ENCODE measurements at places on chromosomes 12 and 14.

DNA sequence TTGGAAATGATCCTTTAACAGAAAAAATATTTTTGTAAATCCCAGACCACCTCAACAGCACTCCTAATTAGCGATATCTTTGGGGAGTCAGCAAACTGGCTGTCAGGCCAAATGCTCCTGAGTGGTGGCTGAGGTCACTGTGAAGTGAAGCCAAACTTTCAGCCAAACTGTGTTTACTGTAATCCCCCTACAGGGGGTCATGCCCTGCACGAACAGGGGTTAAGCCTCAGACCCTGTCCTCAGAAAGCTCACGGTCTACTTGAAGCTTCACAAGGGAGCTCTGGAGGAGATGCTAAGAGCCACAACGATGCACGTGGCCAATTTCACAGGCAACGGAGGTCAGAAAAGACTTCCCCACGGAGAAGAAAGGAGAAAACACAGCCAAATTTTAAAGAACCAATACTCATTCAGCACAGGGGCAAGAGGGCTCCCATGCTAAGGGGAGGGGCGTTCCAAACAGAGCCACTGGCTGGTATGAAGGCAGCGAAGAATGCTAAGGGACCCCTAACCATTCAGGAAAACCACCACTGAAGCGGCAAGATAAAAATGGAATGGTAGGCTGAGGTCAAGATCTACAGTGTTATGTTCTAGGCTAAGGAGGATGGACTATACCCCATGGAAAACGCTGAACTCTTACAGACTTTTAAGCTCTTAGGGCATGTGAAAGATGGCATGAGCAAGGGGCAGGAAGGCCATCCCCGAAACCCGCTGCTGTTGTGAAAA is 105.4 kb downstream of the ITPR2 start:
- DNase-seq = no peak

GRCh38 chr12:94889445-94890210 is 113.9 kb downstream of the NDUFA12 start:
- no peak for DNase-seq

GRCh38 chr14:70189456-70190077 is 816 bp upstream of the SLC8A3 start:
- DNase-seq = peak; percentile 19

- no peak for DNase-seq
Observed at GRCh38 chr12:7151532-7151931, 21.4 kb downstream of the CLSTN3 start.

DNA sequence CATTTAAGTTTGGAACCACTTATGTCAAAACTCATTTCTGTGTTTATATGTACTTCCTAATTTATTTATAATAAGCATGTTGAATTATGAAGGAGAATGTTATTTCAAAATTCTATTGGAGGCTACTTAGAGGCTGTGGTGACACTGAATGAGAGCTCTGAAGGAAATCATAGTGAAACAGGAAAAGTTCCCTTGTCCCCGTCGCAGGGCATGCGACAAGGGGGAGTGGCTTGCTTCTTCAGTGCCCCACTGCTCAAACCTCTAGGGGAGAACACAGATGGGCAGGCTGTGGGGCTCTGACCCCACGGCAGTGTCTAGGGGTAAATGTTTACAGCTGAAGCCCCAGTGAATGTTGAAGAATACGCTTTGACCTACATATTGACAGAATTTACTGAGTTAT is 261.9 kb downstream of the RAD51B start:
- DNase-seq = peak; percentile 52

All from GM12865 (cell line).